Stimulated activated CD4-positive, alpha-beta T cell treated with anti-CD3 and anti-CD28 coated beads, Interleukin-2, amount 100 ng/mL, for 24 hours (primary cell): ENCODE measurements at places on chromosomes 2 and 18.

DNA sequence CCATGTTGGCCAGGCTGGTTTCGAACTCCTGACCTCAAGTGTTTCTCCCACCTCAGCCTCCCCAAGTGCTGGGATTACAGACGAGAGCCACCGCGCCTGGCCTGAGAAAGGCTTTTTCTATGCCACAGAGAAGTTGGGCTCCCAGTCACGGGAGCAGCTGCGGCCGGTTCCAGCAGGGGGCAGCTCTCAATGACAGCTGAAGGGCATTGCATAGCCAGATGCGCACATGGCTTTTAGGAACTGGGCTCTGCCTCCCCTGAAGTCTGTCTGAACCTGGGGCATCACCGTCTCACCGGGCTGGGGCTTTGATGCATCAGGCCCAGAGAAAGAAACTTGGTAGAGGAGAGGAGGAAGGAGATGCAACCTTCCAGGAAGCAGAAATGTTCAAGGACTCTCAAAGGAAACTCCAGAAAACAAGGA lies 84.2 kb upstream of the LAPTM4A start:
- peak; percentile 62 for DNase-seq

DNA sequence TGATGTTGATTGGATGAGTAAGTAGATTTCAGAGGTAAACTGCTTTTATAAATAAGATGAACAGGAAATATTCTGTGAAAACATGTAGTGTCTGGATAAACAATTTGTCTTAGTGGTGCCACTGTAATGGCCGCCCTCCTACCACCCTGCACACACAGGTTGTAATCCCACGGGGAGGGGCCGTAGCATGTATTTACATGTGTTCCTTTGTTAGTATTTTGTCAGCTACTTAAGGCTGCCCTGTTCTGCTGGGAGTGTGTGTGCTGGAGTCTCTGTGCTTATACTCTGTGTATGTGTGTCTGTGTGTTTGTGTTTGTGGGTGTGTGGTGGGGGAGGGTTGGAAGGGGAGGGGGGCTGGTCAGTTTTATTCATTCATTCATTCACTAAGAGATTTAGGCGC lies 5.1 kb downstream of the TSHZ1 start:
- DNase-seq: no peak

- no peak for DNase-seq
Measured at GRCh38 chr2:182761903-182762302, 45.8 kb downstream of the DNAJC10 start.

DNA sequence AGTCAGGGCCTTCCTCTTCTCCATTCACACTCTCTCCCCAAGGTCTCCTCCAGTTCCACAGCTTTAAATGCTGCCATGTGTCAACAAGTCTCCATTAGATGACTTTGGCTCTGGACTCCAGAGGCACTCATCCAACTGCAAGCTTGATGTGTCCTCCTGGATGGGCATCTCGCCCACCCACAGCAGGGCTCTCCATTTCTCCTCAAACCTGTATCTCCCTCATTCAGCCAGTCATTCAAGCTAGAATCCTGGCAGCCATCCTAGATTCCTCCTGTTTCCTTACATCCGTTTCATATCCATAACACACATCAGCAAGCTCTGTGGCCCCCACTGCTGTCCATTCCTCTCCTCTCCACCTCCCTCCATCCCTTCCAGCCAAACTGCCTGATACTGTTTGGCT lies 88.4 kb upstream of the AFF3 start:
- DNase-seq: no peak

DNA sequence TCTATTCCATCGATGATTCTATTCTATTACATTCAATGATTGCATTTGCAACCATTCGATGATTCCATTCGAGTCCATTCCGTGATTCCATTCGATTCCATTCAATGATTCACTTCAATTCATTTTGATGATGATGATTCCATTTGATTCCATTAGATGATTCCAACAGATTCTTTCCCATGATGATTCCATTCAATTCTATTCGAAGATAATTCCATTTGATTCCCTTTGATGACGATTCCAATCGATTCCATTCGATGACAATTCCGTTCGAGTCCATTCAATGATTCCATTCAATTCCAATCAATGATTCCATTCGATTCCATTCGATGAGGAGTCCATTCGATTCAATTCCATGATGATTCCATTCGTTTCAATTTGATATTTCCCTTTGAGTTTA lies 1088.8 kb downstream of the RPIA start:
- no peak for DNase-seq
